ENCODE measurements at places on chromosomes 6 and 20.

DNA sequence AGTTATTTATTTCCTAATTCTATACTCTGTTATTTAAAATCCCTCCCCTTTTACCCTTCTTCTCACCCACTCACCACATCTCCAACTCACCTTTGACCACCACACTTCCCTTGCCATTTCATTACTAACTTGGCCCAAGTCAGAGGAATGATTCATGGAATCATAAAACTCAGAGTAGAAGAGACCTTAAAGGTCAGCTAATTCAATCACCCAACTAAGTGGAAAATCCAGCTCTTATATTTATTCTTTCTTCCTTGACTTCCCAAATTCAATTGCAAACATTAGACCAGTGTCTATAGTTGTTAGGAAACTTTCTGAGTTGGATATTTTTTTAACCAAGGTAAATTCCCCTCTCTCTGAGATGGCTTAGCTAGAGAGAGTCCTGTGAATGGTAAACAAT, 26.5 kb upstream of the HEY2 start:
- DNase-seq, result no peak

- DNase-seq, result no peak
Measured at GRCh38 chr20:16444057-16444777, 129.0 kb downstream of the KIF16B start.

GRCh38 chr20:6164421-6165341, 41.9 kb upstream of the FERMT1 start:
- no peak for DNase-seq

GRCh38 chr6:126267626-126268025, 72.3 kb upstream of the CENPW start:
- DNase-seq, result no peak

- DNase-seq, result no peak
Measured at GRCh38 chr6:80667006-80667405, 560.5 kb downstream of the BCKDHB start.

- no peak for DNase-seq
Measured at GRCh38 chr6:118469468-118469867, 78.6 kb upstream of the PLN start.

DNA sequence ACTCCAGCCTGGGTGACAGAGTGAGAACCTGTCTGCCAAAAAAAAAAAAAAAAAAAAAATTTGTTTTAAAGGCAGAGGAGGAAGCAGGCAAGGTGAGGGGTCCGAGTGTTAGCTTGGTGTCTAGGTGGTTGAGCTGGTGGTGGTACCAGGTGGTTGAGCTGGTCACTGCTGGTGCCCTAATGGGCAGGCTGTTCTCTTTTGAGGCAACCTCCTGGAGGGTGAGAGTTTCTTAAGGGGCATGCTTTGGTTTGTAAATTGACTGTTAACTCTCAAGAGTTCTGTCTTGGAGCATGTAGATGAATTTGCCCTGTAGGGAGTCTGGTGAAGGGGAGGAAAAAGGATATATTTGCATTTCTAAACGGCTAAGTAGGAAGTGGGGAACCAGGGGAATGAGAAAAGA, 52.7 kb downstream of the BANF2 start:
- no peak for DNase-seq

- DNase-seq, result no peak
Measured at GRCh38 chr6:11814106-11814505, 35.5 kb upstream of the ADTRP start.

DNA sequence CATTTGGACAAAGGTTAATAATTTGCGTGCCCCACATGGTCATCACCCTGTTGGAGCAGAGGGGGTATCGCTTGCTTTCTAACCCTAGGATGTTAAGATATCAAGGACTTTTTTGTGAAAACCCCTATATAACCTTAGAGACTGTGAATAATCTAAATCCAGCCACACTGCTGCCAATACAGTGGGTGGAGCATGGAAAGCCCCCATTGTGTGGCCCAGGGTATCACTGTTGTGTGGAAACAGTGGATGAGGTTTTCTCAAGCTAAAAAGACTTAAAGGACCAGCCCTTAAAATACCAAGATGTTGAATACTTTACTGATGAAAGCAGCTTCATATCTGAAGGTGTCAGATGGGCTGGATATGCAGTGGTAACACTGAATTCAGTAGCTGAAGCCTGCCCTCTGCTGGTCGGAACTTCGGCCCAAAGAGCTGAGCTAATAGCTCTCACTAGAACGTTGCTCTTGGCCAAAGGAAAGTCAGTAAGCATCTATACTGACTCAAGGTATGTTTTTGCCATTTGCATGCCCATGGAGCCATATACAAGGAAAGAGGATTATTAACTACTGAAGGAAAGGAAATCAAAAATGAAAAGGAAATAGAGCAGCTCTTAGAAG, 695.2 kb downstream of the PHF3 start:
- DNase-seq, result peak; percentile 77

DNA sequence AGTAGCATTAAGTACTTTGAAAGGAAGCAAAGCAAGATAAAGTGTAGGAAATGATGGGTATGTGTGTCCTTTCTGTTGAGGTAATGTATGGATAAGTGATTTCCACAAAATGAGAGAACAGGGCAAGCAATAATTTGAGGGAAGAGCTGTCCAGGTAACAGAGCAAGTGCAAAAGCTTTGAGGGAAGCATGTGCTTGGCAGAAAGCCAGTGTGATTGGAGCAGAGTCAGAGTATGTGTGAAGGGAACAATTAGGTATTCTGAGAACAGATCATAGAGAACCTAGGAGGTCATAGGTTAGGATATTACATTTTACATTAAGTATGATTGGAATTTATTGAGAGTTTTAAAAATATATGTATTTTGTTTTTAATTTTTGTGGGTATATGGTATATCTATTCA, 30.2 kb upstream of the MAN1A1 start:
- no peak for DNase-seq

- no peak for DNase-seq
Measured at GRCh38 chr6:40054602-40055001, 120.3 kb upstream of the MOCS1 start.

GRCh38 chr6:38593409-38593808, 46.3 kb downstream of the BTBD9 start:
- no peak for DNase-seq

GRCh38 chr6:154849475-154849874, 116.3 kb downstream of the SCAF8 start:
- DNase-seq, result no peak

DNA sequence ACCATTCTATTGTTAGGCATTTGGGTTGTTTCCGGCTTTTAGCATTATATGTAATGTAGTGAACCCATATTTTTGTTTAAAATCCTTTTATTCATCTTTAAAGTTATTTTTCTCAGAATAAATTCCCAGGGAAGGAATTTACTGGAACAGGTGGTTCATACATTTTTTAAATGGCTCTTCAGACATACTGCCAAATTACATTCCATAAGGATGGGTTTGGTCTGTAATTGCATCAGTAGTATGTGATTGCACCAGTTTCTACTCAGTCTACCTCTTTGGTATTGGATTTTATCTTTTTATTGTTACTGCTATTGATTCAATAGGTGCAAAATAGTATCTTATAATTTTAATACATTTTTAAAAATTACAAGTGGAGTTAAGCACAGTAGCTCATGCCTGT, 27.2 kb downstream of the BRPF3 start:
- DNase-seq, result no peak

- DNase-seq, result no peak
Measured at GRCh38 chr6:85459224-85459901, 9.5 kb downstream of the NT5E start.

- DNase-seq, result no peak
Measured at GRCh38 chr20:38044685-38045084, 11.1 kb downstream of the RPRD1B start.

DNA sequence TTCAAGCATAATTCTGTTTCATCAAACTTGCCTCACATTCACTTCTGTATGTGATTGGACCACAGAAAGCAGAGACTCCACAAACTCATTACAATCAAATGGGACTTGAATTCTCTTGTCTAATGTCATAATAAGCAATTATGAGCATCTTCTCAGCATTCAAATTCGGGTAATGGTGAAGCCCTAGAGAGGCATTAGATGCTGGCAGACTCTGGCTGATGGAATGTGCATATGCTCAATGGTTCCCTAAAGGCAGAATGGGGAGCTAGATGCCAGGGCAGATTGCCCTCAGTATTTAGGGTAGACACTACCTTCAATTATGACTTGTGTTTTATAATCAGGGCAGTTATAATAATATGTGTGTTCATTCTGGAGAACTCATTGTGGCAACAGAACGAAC, 127.9 kb downstream of the HDGFL1 start:
- no peak for DNase-seq

- no peak for DNase-seq
Measured at GRCh38 chr6:137764464-137764863, 102.6 kb upstream of the TNFAIP3 start.

DNA sequence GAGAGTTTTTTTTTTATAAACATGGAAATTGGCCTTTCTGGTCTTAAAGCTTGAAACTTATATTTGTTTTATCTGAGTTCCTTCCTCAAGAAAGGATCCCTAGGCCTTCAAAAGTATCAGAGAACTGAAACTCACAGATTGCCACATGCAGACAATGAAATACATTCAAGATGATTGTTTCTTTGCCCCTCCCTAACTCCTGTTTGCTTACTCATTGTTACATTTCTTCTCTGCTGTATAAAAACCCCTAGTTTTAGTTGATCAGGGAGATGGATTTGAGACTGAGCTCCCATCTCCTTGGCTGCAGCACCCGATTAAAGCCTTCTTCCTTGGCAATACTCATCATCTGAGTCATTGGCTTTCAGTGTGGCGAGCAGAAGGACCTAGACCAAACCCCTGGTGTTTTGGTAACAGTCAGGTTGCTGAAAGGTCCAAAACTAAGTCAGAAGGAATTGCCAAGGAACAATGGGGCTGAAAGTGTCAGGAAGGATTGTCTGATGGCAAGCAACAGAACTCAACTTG, 132.3 kb upstream of the SULF2 start:
- DNase-seq, result no peak

DNA sequence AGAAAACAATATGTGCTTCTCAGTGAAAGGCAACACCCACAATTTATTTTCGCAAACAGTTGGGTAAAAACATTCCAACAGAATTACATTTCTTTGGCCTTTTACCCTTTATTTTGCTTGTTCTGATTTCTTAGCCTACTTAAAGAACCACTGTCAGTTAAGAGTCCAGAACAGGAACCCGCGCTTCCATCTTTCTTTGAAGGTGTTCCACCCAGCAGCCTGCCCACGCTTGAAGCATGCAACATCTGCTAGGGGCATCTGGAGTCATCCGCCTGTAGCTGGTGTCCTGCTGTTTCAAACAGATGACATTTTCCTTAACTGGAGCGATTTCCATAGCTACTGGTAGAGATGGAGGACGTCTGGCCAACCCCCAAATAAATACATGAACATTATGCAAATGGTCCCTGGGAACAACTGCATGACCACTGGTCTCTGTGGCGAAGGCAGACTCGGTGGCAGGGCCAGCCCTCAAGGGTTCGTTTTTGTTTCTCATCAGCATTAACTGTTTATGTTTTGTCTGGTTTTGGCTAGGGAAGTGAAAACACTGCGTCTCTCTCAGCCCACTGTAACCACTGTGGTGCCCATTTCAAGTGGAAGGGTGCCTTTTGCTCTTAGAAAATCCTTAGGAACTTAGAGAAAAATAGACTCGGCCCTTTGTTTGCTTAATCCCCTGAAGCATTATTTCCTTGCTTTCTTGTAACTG, 51.6 kb downstream of the LAMA4 start:
- DNase-seq, result peak; percentile 73

DNA sequence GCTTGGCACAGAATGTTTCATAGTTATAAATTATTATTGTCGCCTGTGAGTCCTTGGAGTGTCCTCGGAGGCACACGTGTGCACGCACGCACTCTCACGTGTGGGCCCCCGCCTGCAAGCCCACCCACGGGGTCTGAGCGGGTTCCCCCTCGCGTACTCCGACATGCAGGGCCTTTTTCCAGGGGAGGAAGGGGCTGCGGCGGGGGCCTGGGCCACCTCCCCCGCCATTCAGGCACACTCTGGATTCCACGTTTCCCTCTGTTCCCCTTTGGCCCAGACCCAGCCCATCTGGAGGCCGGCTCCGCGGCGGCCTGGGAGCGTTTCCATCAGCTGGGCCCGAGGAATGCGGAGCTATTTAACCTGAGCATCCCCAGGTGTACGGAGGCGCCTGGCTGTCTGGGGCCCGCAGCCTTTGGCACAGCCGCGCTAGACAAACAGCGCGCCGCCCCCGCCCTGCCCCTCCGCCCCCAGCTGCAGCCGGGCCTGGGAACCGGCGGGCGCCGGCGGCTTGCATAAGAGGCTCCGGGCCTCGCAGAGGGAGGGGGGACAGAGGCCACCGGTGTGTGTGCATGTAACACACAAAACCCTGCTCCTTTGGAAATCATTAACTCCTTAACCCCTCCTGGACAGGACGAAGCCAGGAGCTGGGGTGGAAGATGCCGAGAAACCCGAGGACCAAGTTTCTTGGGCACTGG, 3.3 kb downstream of the ID1 start:
- peak; percentile 87 for DNase-seq

DNA sequence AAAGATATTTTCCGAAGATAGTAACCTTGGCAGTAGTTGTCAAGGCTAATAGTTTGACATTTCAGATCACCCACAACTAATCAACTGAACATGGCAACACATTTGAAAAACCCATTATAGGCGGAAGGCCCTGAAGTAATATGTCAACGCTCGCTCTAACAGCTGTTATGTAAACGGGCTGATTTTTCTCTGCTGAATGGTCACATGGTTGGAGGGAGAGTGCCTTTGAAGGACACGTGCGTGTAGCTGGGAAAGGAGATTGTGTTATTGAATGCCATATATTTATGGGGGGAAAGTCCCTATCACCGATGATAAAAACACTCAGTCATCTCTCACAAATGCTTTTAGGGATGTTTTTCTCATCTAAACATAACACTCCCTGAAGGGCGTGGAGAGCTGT, 160.0 kb upstream of the RALGAPA2 start:
- no peak for DNase-seq

- no peak for DNase-seq
Measured at GRCh38 chr6:168574699-168575195, 133.8 kb downstream of the SMOC2 start.

- peak; percentile 8 for DNase-seq
Measured at GRCh38 chr6:41428336-41428995, 93.1 kb downstream of the NCR2 start.

GRCh38 chr6:168136001-168136400, 57.0 kb upstream of the FRMD1 start:
- DNase-seq, result no peak

DNA sequence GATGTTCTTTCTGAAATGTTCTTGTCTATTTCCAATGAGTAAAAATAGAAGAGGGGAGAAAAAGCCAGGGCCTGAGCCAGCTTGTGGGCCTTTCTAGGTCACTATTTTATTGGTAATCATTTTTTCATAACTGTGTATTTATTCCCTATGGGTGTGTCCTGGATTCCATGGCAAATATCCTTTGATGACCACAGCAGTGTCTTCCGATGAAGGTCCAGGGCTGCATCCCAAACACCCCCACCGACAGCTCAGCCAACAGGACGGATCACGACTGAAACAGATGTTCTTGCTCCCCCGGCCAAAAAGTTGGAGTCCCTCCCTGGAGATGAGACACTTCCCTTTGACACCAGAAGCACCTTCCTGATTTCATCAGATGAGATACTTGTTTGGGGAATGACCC, 105.4 kb upstream of the PLEKHG1 start:
- DNase-seq, result no peak

Data from NCI-H1694 (cell line).